Left cardiac atrium (tissue), 4 donors: ENCODE measurements at places on chromosomes 11 and 22.

- DNase-seq = no peak
Observed at GRCh38 chr22:49976439-49977175, 16.0 kb downstream of the PIM3 start.

- no peak for DNase-seq
Observed at GRCh38 chr11:47087801-47088200, 88.9 kb downstream of the ARFGAP2 start.

DNA sequence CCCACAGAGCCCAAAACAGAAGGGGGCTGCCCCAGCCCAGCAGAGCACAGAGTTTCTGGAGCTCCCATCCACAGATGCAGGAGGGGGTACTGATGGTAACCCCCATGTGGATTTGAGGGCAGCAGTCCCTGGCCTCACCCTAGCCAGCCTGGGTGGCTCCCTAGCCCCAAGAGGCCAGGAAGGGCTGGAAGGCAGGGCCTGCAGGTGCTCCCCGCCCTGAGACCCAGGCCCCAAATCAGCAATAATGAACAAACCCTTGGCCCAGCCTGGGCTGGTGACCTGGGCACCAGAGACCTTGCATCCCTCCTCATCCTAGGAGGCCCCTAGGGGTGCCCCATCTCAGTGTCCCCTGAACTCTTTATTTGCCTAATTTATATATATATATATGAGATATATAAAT lies 61.6 kb downstream of the MORC2 start:
- no peak for DNase-seq

- no peak for DNase-seq
Observed at GRCh38 chr22:45784357-45785277, 113.0 kb downstream of the ATXN10 start.

DNA sequence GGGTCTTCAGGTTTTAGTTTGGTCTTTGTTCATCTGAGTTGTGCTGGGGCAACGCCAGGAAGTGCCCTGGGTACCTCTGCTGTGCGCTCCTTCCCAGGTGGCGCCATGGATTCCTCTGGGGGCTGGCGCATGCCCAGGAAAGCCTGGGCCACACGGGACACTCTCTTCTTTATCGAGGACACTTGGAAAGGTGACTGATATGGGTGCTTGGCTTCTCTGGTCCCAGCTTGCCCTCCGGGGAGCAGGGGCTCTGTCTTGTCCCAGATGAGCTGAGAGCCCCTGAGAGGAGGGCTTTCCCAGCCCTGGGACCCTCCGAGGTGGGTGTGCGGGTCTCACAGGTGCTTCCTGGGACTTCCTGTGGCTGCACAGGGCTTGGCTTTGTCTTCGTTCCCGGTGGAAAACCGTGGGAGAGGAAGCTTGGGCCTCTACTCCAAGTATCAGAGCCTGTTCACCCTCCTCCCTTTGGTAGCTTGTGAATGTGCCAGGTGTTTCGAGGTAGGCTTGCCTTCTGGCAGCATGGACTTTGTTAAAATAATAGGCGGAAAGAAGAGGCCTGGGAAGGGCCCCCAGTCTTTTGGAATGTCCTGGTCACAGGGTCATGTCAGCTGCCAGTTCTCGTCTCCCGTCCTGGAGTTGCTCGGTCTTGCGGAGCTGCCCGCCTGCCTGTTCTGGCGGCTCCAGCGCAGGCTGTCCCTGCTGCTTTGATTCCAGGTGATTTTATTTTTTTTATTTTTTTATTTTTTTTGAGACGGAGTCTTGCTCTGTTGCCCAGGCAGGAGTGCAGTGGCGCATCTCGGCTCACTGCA lies 10.1 kb upstream of the NEAT1 start:
- peak; percentile 10 for DNase-seq

DNA sequence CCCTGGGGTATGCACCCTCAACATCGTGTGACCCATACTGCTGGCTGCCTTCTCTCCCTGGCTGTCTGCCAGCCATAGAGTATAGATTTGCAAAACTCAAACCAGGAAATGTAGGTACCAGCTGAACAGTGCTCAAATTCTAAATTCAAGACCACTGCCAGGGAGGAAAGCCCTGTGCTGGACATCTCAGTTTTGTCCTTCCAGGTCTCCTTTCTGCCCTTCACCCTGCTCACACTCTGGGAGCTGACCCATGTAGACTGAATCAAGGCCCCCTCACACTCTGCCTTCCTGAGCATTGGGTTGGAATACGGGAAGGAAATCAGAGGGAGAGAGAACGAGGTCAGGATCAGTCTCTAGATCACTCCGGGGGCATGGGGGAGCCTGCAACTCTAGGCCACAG lies 12.4 kb upstream of the DRD2 start:
- no peak for DNase-seq

DNA sequence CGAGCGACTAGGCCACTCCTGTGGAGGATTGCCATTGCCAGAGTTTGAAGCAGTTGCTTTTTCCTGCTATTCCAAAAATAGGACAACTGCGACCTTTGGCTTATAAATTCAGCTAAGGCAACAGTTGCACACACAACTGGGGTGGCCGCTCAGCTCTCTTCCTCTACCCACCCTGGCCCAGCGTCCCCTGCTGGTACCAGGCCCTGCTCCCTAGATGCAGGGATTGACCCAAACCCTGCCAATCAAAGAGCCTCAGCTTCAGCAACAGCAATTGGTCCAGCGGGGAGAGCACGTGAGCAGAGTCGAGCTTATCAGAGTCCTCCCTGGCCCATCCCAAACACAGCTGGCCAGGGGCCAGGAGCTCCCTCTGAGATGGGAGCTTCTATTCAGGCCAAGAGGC lies 22.0 kb upstream of the CABP2 start:
- DNase-seq = peak; percentile 62

- no peak for DNase-seq
Observed at GRCh38 chr11:47560426-47560825, 5.0 kb upstream of the PTPMT1 start.

GRCh38 chr11:74863410-74863809 lies 85.5 kb downstream of the XRRA1 start:
- DNase-seq = no peak

DNA sequence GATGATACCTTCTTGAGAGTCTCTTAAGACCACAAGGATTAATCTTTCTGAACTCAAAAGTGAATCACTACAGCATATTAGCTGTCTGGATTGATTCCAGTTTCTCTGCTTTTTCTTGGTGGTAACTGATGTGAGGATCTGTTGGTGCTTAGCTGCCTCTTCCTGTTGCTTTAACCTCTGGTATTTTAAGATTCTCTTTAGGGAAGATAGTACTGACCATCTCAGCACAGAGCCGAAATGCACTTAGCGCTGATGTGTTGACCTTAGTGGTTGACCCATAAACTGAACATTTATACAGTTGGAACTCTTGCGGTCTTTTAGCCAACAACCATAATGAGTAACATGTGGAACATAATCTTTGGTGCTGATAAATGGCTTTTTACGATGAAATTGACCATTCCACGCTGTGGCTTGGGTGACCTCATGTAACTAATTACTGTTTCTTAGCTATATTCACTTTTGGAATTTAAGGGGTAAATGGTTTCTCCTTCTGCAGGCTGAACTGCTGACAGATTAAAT lies 33.7 kb downstream of the APLP2 start:
- DNase-seq = no peak

DNA sequence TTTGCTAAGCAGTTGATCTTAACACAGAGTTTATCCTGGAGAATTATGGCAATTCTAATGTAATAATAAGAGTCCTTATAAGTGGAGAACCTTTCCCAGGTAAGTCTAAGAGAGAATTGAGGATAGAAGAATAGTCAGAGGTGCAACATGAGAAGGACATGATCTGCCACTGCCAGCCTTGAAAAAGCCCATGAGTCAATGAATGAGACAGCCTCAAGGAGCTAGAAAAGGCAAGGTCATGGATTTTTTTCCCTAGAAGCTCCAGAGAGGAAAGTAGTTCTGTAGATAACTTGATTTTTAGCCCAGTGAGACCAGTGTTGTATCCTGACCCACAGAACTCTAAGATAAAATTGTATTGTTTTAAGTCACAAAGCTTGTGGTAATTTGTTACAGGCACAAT lies 16.9 kb downstream of the MS4A6A start:
- DNase-seq = no peak

GRCh38 chr11:124970925-124971324 lies 16.9 kb downstream of the CCDC15 start:
- DNase-seq = no peak

DNA sequence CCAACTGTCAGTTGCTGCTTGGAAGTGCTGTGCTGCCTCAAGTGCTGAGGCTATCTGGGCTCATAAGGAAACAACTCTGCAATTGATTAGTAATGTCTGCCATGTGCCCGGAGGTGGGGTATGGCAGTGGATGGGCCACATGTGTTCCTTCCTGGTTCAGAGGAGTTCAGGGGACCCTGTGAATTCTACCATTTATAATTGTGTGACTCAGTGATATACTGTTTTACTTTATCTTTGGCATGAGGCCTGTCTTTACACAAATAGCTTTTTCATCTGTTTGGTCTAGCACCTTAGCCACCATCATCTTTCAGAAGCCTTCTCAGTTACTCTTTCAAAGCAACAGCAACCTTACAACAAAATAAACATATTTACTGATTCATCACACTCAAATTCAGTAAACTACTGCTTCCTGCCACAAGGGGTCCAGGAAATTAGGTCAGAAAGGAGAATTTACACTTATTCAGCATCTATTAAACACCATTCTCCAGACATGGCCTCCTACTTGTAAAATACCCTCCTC lies 20.9 kb downstream of the DKK3 start:
- DNase-seq = no peak

DNA sequence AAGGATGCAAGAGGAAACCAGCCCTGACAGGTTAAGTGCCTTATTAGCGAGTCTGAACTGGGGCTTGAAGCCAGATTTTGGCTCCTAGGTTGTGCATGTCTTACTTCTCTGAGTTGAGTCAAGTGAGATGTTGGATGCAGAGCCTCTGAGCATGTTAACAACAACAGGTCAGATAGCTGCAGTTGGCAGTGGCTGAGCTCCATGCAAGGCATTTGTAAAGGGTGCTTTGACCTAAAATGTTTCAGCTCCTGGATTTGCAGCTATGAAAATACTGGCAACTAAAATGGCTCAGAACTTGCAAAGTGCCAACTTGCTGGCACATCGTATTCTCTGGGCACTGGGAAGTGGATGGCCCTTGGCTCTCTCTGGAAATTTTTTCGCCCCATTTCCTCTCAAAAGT lies 16.4 kb upstream of the CSRP3 start:
- no peak for DNase-seq

DNA sequence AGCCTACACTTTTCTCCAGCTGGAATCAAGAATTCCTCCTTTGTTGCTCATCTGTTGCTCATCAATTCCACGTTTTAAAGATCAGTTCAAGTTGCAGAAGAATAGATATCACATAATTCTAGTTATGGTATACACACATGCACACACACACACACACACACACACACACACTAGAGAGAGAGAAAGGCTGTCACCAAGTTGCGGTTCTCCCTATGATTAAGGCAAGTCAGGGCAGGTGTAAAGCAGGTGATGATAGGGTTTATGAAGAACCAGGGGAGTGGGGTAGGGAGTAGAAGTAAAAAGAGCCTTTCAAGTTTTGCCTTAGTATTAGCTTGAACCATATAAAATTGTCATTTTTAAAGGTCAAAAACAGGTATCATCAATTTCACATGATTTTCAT lies 31.7 kb upstream of the TMPRSS4 start:
- no peak for DNase-seq
